NCI-H1417 treated with DMSO at 0.1 percent for 48 hours (cell line): ENCODE measurements at places on chromosomes 4 and X.

GRCh38 chrX:112946227-112946626, 105.6 kb upstream of the AMOT start:
- no peak for DNase-seq

DNA sequence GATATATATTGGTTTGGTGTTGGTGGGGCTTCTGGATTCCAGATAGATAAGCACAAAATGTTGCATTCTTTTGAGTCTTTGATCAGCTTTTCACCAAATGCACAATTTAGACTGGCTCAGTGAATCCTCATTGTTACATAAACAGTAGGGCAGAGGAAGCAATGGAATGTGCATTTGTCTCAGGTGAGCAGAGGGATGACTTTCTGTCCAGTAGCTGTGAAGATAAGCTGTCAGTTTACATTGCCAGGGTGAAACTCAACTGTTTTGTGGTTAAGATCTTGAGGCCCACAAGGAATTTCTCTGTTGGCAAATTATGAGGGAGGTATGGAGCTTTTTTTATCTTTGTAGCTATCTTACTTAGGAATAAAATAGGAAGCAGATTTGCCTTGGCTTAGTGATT, 168.0 kb downstream of the GALNTL6 start:
- DNase-seq = no peak

DNA sequence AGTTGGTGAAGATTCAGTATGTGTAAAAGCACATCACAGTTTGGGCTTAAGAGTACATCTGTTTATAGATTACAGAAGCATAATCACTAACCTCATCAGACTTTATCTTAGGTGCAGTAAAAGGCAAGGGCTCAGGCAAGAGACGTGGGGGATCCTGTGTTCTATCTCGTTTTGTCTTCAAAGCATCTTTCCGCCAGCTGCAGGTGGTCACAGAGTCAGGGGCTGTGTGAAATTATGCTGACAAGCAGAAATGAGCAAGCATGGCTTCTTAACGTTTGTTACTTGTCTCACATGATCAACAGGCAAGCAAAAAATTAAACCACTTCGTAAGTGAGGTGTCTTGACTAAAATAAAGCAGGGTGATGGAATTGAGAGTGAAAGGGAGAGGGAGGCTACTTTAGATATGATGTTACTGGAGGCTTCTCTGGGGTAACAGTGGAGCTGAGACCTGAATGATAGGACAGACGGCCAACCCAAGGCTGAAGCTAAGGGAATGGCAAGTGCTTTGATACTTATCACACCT, 1.4 kb upstream of the TEC start:
- DNase-seq = no peak

- DNase-seq = no peak
Observed at GRCh38 chr4:19038231-19038630, 1016.7 kb upstream of the LCORL start.

GRCh38 chrX:133246921-133247320, 28.8 kb upstream of the TFDP3 start:
- DNase-seq = no peak

DNA sequence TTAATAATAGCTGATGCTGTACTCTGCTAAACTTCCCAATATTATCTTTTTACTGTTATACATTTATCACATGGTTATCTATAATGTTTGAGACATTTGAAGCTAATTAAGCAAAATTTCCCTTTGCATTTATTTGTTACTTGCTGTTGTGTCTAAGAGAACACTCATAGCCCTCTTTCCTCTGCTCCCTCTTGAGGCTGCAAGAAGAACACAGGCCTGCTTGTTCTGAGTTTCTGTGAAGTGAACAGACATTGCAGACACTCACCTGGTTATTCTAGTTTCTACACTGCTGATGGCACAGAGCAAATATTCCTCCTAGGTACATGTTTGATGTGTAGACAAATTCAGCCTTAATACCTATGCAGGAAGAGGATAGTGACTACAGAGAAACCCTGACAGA, 367.8 kb downstream of the GASK1B start:
- no peak for DNase-seq

- no peak for DNase-seq
Observed at GRCh38 chr4:173242466-173243250, 74.0 kb downstream of the GALNT7 start.

- DNase-seq = no peak
Observed at GRCh38 chr4:63851496-63851895, 557.8 kb downstream of the TECRL start.

GRCh38 chr4:158597879-158598596, 73.6 kb downstream of the C4orf46 start:
- no peak for DNase-seq

- no peak for DNase-seq
Observed at GRCh38 chr4:61214680-61215079, 14.6 kb downstream of the ADGRL3 start.

- DNase-seq = no peak
Observed at GRCh38 chr4:122346036-122346435, 32.8 kb upstream of the ADAD1 start.

GRCh38 chr4:143019351-143019750, 165.4 kb upstream of the USP38 start:
- DNase-seq = no peak

DNA sequence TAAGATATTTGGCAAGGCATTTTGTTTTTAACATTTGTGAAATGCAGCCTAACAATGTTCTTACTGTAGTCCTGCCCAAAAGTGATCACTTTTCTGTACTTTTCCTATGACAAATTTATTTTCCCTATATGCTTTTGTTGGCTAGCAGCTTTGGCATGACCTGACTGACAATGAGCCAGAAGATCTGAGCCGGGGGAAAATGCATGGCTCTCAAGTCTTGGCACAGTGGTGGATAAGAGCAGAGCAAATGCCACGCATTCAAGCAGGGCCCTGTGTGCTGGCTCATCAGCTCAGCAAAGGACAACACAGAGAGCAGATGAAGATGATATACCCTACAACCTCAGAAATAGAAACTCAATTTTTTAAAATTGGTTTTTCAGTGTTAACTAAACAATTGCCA, 187.3 kb downstream of the ANAPC10 start:
- no peak for DNase-seq

- no peak for DNase-seq
Observed at GRCh38 chr4:183370786-183371185, 48.6 kb upstream of the CLDN24 start.

GRCh38 chr4:83080561-83080960, 34.0 kb downstream of the PLAC8 start:
- DNase-seq = no peak

- DNase-seq = no peak
Observed at GRCh38 chr4:67632492-67632891, 68.5 kb downstream of the UBA6 start.

- DNase-seq = no peak
Observed at GRCh38 chr4:105234582-105234981, 87.9 kb downstream of the TET2 start.

DNA sequence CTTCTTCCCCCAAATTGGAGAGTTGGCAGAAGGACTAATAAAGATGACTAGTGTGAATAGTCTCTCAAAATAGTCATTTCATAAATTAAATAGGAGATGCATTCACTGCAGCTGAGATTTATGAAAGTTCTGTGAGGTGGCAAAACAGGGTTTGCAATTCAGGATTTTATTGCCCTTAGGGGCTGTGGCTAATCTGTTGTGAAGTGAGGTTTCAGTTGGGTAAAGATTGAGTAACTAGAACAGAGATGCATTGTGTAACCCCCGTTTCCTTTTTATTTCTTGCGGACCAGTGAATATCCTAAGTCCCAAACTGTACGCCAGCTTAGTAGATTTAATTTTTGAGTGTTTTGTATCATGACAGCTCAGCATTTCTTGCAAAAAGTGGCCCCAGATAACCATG, 16.2 kb upstream of the SCRG1 start:
- DNase-seq = no peak

- DNase-seq = no peak
Observed at GRCh38 chr4:44535981-44536380, 87.4 kb upstream of the KCTD8 start.

GRCh38 chrX:44303119-44303518, 40.4 kb downstream of the EFHC2 start:
- no peak for DNase-seq

- no peak for DNase-seq
Observed at GRCh38 chr4:150130933-150131332, 52.7 kb downstream of the DCLK2 start.

DNA sequence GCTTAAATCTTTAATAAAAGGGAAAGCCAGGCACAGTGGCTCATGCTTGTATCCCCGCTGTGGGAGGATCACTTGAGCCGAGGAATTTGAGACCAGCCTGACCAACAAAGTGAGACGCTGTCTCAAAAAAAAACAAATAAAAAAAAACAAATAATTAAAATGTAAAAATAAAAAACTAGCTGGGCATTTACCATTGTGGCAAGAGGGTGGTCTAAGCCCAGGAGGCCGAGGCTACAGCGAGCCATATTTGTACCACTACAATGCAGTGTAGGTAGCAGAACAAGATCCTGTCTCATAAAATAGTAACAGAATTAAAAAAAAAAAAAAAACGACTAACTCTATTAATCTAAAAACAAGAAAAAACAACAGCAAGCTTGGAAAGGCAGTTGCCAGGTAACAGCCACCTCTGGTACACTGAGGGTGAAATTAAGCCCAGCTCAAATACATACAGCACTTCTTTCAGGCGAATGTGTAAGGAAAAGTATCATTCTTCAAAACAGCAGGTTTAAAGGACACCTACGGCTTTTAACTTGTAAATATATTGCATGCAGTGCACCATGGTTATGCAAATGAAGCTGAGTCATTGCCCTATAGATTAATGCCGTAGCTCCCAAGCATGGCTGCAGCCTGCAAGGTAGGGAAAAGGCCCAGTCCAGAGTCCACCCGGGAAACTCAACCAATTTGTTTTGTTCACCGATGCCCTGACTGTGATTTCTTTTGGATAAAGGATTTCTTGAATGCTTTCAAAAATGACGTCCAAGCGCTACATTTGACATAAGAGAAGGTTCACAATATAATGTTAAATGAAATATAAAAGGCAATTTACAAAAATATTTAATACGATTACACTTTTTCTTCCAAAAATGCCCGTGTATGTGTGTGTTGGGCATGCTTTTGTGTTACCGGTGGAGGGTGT, 14.5 kb upstream of the TXLNG start:
- peak; percentile 24 for DNase-seq

GRCh38 chr4:107815158-107815557, 9.6 kb upstream of the SGMS2 start:
- DNase-seq = no peak

DNA sequence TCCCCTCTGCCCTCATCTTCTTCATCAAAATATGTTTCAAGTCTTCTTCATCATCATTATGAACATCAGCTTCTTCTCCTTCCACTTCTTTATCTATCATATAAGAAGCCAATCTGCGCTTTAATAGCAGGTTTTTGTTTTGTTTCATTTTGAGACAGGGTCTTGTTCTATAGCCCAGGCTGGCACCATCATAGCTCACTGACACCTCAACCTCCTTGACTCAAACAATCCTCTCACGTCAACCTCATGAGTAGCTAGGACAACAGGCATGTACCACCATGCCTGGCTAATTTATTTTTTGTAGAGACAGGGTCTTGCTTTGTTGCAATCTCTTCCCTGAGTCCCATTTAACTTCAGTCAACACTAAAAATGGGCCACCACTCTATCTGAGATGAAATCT, 27.0 kb downstream of the PRDM5 start:
- no peak for DNase-seq

GRCh38 chr4:95379633-95380032, 169.1 kb downstream of the UNC5C start:
- DNase-seq = no peak

GRCh38 chr4:152340818-152341217, 195.1 kb downstream of the FBXW7 start:
- no peak for DNase-seq

DNA sequence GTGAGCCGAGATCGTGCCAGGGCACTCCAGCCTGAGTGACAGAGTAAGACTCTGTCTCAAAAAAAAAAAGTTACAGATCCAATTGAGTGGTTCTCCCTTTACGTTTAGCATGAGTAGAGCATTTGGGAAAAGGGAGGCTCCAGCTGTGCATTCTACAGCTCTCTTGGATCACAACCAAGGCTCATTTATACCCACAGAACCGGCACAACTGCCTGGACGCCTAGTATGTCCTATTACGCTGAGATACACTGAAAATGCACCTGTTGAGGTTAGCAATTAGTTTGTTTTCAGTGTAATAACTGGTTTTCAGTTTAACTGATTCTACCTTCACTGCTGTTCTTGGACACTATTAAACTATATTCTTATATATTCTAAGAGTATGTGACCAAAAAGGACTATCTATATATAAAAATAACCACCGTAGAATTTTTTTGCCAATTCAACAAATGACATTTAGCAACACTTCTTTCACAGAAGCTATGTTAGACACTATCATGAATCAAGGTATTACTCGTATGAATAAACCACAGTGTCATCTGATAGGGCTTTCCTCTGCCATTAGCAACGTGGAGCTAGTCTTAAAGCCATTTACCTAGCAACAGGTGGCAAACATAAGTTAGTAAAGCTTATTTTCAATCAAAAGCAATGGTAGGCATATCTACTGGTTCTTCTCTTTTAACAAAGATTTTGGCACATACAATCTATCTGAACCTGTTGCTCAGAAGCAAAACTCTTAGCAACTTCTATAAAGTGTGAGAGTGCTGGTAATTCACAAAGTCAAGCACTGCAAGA, 3.6 kb downstream of the OTUD4 start:
- DNase-seq = no peak

GRCh38 chr4:40462326-40462725, 127.2 kb downstream of the CHRNA9 start:
- DNase-seq = no peak

GRCh38 chr4:182960746-182961145, 43.6 kb upstream of the DCTD start:
- no peak for DNase-seq

DNA sequence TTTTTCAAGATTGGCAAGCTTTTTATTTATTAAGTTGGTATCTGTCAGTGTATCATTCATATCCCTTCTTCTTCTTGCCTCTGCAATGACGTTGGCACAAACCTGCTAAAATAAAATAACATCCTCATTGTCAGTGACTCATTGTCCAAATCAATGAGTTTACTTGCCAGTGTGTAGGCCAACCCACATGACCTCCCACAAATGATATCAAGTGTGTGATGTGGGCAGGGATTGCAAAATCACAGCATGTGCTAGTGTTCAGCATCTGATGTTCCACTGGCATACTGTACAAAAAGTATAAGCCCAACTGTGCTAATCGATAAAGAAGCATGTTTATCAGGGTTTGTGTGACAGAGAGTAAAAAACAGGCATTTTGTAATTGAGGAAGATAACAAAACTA, 25.5 kb downstream of the GPAT3 start:
- DNase-seq = no peak

- DNase-seq = no peak
Observed at GRCh38 chr4:87090305-87090704, 130.1 kb downstream of the KLHL8 start.

DNA sequence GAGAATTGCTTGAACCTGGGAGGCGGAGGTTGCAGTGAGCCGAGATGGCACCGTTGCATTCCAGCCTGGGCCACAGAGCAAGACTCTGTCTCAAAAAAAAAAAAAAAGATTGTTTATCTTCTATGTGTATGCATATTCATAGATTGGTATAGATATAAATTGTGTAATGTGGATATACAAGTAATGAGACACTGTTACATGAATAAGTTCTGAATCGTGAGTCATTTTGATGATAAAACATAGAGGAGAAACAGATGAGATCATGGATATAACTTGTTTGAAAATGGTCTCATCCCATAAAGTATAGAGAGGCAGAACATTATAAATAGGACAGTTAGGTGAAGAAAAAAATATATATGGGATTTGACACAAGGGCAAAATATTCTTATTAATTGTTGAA, 628.0 kb downstream of the IL1RAPL1 start:
- no peak for DNase-seq
